Pericardium fibroblast (primary cell): ENCODE measurements at places on chromosomes 6 and 20. TPM values are rescaled to one million over a fixed set of nuclear protein-coding genes. Genes with fewer than 3 reads are reported as not detected.

Gene MYLK2
- not detected in 2 replicates for total RNA-seq

Gene PRDM13
- not detected in 2 replicates for total RNA-seq

Gene OR2H1
- not detected in 2 replicates for total RNA-seq

Gene HCK
- not detected in 2 replicates for total RNA-seq

Gene HLA-DOB
- total RNA-seq, result 2.2 TPM in 1 of 2 replicates, not detected in the other

Gene SERAC1
- 3.7 and 6.5 TPM in 2 replicates for total RNA-seq

Gene MRAP2
- total RNA-seq, result not detected in 2 replicates

Gene WFDC2
- not detected in 2 replicates for total RNA-seq

Gene DEFB115
- not detected in 2 replicates for total RNA-seq

Gene PTPN1
- 21.0 and 28.0 TPM in 2 replicates for total RNA-seq

Gene GPSM3
- 0.26 and 4.9 TPM in 2 replicates for total RNA-seq

Gene PNLDC1
- total RNA-seq, result 1.4 TPM in 1 of 2 replicates, not detected in the other

Gene TSPO2
- not detected in 2 replicates for total RNA-seq

Gene ACSS1
- total RNA-seq, result 19.2 and 34.0 TPM in 2 replicates

Gene TMEM74B
- total RNA-seq, result not detected in 2 replicates

Gene NRSN1
- total RNA-seq, result not detected in 2 replicates

Gene SNAP91
- 0.12 TPM in 1 of 2 replicates, not detected in the other for total RNA-seq

Gene TFAP2C
- not detected in 2 replicates for total RNA-seq

Gene ARMH2
- total RNA-seq, result not detected in 2 replicates

Gene MYLIP
- total RNA-seq, result 14.5 and 25.6 TPM in 2 replicates

Gene BHLHE23
- total RNA-seq, result not detected in 2 replicates

Gene STMND1
- not detected in 2 replicates for total RNA-seq

Gene EFCAB8
- total RNA-seq, result under 0.01 TPM in 1 of 2 replicates, not detected in the other

Gene QRSL1
- total RNA-seq, result 6.4 and 8.7 TPM in 2 replicates

Gene SLC23A2
- total RNA-seq, result 9.1 and 10.2 TPM in 2 replicates

Gene CLPSL1
- total RNA-seq, result not detected in 2 replicates

Gene KCNK5
- not detected in 2 replicates for total RNA-seq

Gene OOEP
- total RNA-seq, result 0.23 TPM in 1 of 2 replicates, not detected in the other

Gene GHRH
- total RNA-seq, result not detected in 2 replicates

Gene SERPINB1
- 11.4 and 17.3 TPM in 2 replicates for total RNA-seq

Gene EPB41L2
- total RNA-seq, result 73.5 and 98.8 TPM in 2 replicates

Gene RIMS4
- 0.12 and 0.34 TPM in 2 replicates for total RNA-seq

Gene MAP7
- total RNA-seq, result 0.12 TPM in 1 of 2 replicates, not detected in the other

Gene TP53TG5
- total RNA-seq, result not detected in 2 replicates

Gene GNL1
- total RNA-seq, result 31.5 and 31.9 TPM in 2 replicates

Gene SMPDL3A
- total RNA-seq, result 14.3 and 16.8 TPM in 2 replicates

Gene PGC
- not detected in 2 replicates for total RNA-seq
